IPS DF 6.9 (cell line): ENCODE measurements at places on chromosomes 4 and X.

GRCh38 chr4:119237201-119237600 lies 24.7 kb downstream of the USP53 start:
- no peak overlapping the region for H3K27ac ChIP-seq
- H3K4me1 ChIP-seq = no peaks in the 10 kb centered on the region
- DNase-seq = no peak
- no peaks in the 10 kb centered on the region for H3K36me3 ChIP-seq
- H3K27me3 ChIP-seq = no peaks in the 10 kb centered on the region
- no peak overlapping the region for H3K4me3 ChIP-seq

- H3K4me3 ChIP-seq = no peak overlapping the region
- DNase-seq = no peak
- H3K4me1 ChIP-seq = no peaks in the 10 kb centered on the region
- no peaks in the 10 kb centered on the region for H3K36me3 ChIP-seq
- H3K27me3 ChIP-seq = no peaks in the 10 kb centered on the region
These were observed 178.7 kb downstream of the FMR1NB start for GRCh38 chrX:148159796-148160195.

DNA sequence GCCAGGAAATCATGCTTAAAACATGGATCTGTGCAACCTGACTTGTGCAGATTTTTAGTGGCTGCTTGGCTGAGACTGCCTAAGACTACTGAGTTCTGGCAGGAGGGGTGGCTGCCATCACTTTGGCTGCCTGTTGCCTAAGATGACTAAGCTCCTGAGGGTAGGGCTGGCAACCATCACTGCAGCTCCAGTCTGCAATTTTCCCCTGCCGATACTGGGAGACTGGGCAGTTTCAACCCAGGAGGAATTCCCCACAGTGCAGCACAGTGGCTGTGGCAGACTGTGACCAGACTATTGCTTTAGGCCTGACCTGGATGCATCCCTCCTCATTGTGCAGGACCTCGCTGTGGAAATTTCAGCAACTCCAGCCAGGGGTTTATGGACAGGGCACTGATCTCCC lies 544.9 kb downstream of the ANKRD50 start:
- H3K27me3 ChIP-seq = no peaks in the 10 kb centered on the region
- no peaks in the 10 kb centered on the region for H3K4me1 ChIP-seq
- no peak overlapping the region for H3K4me3 ChIP-seq
- H3K27ac ChIP-seq = no peak overlapping the region
- no peak for DNase-seq
- H3K36me3 ChIP-seq = no peaks in the 10 kb centered on the region

DNA sequence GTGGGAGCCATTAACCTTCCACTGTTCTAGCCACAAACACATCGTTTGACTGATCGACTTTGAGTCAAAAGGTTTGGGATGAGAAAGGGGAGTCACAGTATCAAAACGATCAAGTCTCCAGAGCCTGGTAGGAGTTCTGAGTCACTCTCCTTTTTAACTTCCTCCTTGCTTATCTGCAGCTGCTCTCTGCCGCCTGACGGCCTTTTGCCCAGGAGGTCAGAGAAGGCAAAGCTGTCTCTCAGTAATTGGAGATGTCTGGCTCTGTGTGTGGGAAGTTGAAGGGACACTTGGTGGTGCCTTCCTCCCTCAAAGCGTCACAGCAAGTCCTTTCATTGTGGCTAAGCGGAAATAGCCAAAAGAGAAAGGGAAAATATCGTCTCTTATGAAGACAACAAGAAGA lies 63.1 kb downstream of the ANOS1 start:
- no peak for DNase-seq
- no peaks in the 10 kb centered on the region for H3K4me1 ChIP-seq
- H3K27ac ChIP-seq = no peak overlapping the region
- no peak overlapping the region for H3K4me3 ChIP-seq
- H3K36me3 ChIP-seq = no peaks in the 10 kb centered on the region

GRCh38 chr4:65538571-65538970 lies 131.7 kb downstream of the EPHA5 start:
- no peaks in the 10 kb centered on the region for H3K36me3 ChIP-seq
- H3K27me3 ChIP-seq = no peaks in the 10 kb centered on the region
- DNase-seq = no peak
- H3K4me3 ChIP-seq = no peak overlapping the region
- H3K27ac ChIP-seq = no peak overlapping the region

- H3K4me1 ChIP-seq = no peaks in the 10 kb centered on the region
- no peaks in the 10 kb centered on the region for H3K36me3 ChIP-seq
- no peak overlapping the region for H3K27ac ChIP-seq
- no peaks in the 10 kb centered on the region for H3K27me3 ChIP-seq
- no peak for DNase-seq
- H3K4me3 ChIP-seq = no peak overlapping the region
These were observed 98.2 kb downstream of the USP46 start for GRCh38 chr4:52560844-52561280.

DNA sequence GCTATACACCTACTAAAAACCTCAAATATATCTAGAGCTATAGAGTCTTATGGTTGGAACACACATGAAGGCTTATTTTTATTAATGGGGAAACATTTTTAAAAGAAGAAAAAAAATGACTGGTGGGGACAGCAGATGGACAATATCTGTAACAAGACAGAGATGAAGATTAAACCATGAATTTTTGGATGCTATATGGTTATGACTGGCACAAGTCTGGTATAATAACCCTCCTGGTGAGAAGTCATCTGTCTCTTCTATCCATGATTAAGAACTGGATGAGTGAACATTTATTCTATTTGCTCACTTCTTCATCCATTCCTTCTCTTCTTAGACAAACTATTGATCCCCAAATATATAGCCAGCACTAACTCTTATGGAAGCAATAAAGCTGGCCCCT lies 104.4 kb downstream of the EFHC2 start:
- no peak overlapping the region for H3K4me3 ChIP-seq
- H3K27me3 ChIP-seq = no peaks in the 10 kb centered on the region
- no peak for DNase-seq
- no peaks in the 10 kb centered on the region for H3K36me3 ChIP-seq

- H3K4me1 ChIP-seq = no peaks in the 10 kb centered on the region
- H3K36me3 ChIP-seq = no peaks in the 10 kb centered on the region
- DNase-seq = no peak
- H3K27ac ChIP-seq = no peak overlapping the region
- no peak overlapping the region for H3K4me3 ChIP-seq
- H3K27me3 ChIP-seq = peaks cover 85% of the 10 kb centered on the region
These were observed 913 bp upstream of the PRDM8 start for GRCh38 chr4:80196259-80196921.

GRCh38 chr4:145732001-145732815 lies 52.3 kb downstream of the C4orf51 start:
- no peak overlapping the region for H3K27ac ChIP-seq
- H3K27me3 ChIP-seq = no peaks in the 10 kb centered on the region
- peak overlapping the region; percentile 7; the same call in 1 of the 2 replicates for H3K4me3 ChIP-seq
- no peaks in the 10 kb centered on the region for H3K36me3 ChIP-seq

DNA sequence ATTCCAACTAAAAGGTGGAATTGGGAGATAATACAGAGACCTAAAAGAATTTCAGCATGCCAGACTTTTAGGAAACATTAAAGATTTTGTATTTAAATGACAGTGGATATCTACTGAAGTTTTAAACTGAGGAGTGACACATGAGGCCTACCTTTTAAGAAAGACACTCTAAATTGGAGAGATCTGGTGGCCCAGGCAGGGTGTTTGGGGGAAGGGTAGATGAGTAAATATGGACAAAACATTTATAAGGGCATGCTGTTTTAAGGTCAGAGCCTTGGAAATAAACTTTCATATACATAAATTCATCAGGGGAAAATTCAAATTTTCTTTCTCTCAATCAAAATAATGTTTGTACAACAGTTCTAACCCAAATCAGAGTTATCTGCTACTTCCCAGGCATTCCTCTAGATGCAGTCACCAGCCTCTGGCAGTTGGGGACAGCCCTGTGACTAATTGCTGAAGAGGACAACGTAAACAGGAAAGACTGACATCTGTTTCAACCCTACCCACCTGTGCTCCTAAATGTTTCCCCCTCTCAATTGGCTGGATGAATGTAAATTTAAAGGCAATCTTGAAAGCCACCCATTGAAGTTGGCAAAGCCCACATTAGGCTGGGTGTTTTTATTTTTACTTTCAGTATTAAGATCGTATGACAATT lies 1646.9 kb upstream of the ADGRL3 start:
- H3K27me3 ChIP-seq = no peaks in the 10 kb centered on the region
- H3K36me3 ChIP-seq = no peaks in the 10 kb centered on the region
- no peak overlapping the region for H3K4me3 ChIP-seq
- DNase-seq = no peak

- no peaks in the 10 kb centered on the region for H3K4me1 ChIP-seq
- no peak for DNase-seq
- no peak overlapping the region for H3K4me3 ChIP-seq
- no peaks in the 10 kb centered on the region for H3K36me3 ChIP-seq
- no peak overlapping the region for H3K27ac ChIP-seq
These were observed 17.4 kb downstream of the TLR10 start for GRCh38 chr4:38765382-38765781.

GRCh38 chr4:22170353-22170752 lies 221.8 kb upstream of the KCNIP4 start:
- no peaks in the 10 kb centered on the region for H3K36me3 ChIP-seq
- no peaks in the 10 kb centered on the region for H3K27me3 ChIP-seq
- H3K4me3 ChIP-seq = no peak overlapping the region
- H3K27ac ChIP-seq = no peak overlapping the region

DNA sequence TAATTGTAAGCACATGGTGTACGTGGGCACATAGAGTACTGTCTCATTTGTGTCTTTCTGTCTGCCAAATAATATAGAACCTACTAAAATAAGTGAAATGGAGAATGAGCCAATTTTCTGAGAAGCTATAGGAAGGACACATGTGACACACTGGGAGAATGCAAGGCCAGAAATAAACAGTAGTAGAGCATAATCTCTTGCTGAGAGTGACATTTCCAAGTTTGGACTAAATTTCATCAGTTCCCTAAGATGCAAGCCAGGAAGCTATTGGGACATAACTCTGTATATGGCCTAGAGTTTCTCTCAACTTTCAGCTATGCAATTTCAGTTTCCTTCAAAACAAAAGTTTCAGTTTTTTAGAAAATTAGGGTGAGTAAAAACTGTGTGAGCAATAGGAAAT lies 638.7 kb downstream of the PCDH18 start:
- no peak for DNase-seq
- no peaks in the 10 kb centered on the region for H3K36me3 ChIP-seq
- no peaks in the 10 kb centered on the region for H3K27me3 ChIP-seq
- H3K27ac ChIP-seq = no peak overlapping the region
- no peaks in the 10 kb centered on the region for H3K4me1 ChIP-seq

GRCh38 chr4:154807042-154807630 lies 26.1 kb downstream of the RBM46 start:
- H3K4me3 ChIP-seq = no peak overlapping the region
- DNase-seq = no peak
- H3K27me3 ChIP-seq = no peaks in the 10 kb centered on the region
- no peaks in the 10 kb centered on the region for H3K36me3 ChIP-seq
- H3K4me1 ChIP-seq = no peaks in the 10 kb centered on the region
- no peak overlapping the region for H3K27ac ChIP-seq

DNA sequence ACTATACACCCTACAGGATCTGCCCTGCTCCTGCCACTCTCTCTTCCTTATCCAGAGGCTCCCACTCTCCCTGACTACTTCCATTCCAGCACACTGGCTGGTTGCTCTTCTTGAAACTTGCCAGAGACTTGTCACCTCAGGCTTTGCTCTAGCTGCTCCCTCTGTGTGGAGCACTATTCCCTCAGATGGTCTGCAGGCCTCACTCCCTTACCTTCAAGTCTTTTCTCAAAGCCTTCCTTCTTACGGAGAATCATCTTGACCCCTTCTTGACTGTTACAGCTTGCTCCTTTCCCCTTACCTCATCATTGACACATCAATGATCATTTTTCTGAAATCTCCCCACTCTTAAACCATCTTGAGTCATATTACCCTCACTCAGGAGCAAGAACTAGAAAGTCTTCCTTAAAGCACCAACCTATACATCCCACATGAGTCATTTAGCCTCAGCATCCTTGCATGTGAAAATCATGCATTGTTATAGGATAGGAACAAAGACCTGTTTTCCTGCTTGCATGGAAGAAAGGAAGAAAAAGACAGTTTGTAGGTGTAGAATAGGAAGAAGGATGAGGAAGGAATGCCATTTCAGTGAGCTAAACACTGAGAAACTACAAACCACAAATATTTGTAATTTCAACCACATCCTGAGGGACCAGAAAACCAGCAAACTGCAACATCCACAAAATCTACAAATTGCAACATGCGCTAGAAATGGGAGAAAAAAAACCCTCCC lies 55.7 kb downstream of the ANTXR2 start:
- H3K4me1 ChIP-seq = no peaks in the 10 kb centered on the region
- no peak overlapping the region for H3K4me3 ChIP-seq
- no peaks in the 10 kb centered on the region for H3K27me3 ChIP-seq
- H3K36me3 ChIP-seq = no peaks in the 10 kb centered on the region

- H3K27ac ChIP-seq = no peak overlapping the region
- H3K4me3 ChIP-seq = no peak overlapping the region
- no peaks in the 10 kb centered on the region for H3K27me3 ChIP-seq
These were observed 34.9 kb downstream of the MGST2 start for GRCh38 chr4:139700568-139700967.

GRCh38 chrX:134647477-134647877 lies 10.8 kb downstream of the PLAC1 start:
- no peak overlapping the region for H3K27ac ChIP-seq
- H3K36me3 ChIP-seq = no peaks in the 10 kb centered on the region
- DNase-seq = no peak
- H3K4me3 ChIP-seq = no peak overlapping the region
- no peaks in the 10 kb centered on the region for H3K4me1 ChIP-seq
- H3K27me3 ChIP-seq = no peaks in the 10 kb centered on the region

DNA sequence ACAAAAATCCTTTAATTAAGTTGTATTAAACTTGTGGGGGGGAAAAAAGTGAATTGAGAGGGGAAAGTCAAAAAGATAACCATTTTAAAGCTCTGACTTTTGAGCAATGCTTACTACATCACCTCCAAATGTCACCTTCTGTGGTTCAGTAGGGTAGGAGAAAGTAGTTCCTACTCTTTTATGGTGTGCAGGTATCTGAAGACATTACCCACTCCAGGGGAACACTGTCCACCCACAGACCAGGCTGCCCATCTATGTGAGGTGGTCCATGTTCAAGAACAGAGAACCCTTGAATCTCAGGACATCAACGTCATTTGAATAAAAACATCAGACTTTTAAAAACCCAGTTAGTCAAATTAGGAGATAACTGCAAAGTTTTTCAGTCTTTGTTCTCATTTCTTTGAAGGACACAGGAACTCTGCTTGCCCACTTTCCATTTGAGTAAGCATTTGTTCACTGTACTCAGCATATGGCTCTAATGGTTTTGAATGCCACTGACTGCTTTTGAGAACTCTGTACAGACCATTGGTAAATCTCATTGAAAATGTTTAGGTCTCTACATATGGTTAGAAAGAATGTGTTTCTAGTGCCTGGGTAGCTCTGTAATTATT lies 18.4 kb downstream of the NMU start:
- no peak for DNase-seq
- H3K27ac ChIP-seq = no peak overlapping the region
- peaks cover 1% of the 10 kb centered on the region; the same call in 1 of the 2 replicates for H3K4me1 ChIP-seq
- H3K4me3 ChIP-seq = no peak overlapping the region
- H3K27me3 ChIP-seq = no peaks in the 10 kb centered on the region

DNA sequence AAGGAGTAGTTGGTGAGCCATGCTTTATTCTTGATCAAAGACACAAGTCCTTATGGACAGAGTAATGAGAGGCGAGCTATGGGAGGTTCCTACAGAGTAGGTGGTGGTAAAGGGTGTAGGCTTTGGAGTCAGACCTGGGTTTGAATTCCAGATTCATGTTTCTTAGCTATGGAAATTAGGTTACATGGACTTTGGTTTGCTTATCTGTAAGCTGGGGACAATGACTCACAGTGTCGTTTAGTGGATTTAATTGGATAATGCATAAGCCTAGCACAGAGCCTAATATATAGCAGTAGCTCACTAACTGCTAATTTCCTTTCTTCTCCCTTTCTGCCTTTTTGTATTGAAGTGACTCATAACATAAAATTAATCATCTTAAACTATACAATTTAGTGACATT lies 5.0 kb upstream of the TRPC5 start:
- H3K36me3 ChIP-seq = no peaks in the 10 kb centered on the region
- no peaks in the 10 kb centered on the region for H3K4me1 ChIP-seq
- H3K27me3 ChIP-seq = no peaks in the 10 kb centered on the region; the same call in 1 of the 2 replicates
- DNase-seq = no peak
- H3K27ac ChIP-seq = no peak overlapping the region
